Spleen (tissue), 13 donors: ENCODE measurements at places on chromosomes 5 and 9. TPM values are rescaled to one million over a fixed set of nuclear protein-coding genes. Genes with fewer than 3 reads are reported as not detected.

The SMIM33 gene
- polyA plus RNA-seq: 0.03 TPM

The C9 gene
- polyA plus RNA-seq: not detected

DNA sequence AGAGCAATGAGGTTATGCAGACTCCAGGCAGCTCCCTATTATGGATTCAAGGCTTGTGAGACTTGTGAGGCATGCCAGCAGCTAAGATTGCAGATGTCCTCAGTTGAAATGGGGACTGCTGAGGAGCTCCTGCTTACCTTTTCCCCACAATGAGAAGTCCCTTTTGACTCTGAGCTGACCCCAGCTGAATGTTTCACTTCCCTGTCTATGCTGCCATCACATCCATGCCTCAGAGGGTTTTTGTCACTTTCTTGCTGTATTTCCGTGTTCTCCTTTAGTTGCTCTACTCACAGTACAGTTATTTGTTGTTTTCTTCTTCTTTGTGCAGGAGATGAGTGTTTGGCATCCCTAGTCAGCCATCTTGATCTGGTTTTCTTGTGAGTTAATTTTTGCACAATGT is 18.8 kb upstream of the OR2S2 start:
- H3K4me1 ChIP-seq: peaks cover 5% of the 10 kb centered on the region
- peaks cover 65% of the 10 kb centered on the region for H3K27me3 ChIP-seq
- no peak for DNase-seq
- no peak overlapping the region for H3K4me3 ChIP-seq
- H3K27ac ChIP-seq: no peak overlapping the region

GRCh38 chr5:2282034-2282690 is 399.4 kb upstream of the IRX4 start:
- H3K36me3 ChIP-seq: no peaks in the 10 kb centered on the region
- no peak for DNase-seq
- H3K27me3 ChIP-seq: no peaks in the 10 kb centered on the region

DNA sequence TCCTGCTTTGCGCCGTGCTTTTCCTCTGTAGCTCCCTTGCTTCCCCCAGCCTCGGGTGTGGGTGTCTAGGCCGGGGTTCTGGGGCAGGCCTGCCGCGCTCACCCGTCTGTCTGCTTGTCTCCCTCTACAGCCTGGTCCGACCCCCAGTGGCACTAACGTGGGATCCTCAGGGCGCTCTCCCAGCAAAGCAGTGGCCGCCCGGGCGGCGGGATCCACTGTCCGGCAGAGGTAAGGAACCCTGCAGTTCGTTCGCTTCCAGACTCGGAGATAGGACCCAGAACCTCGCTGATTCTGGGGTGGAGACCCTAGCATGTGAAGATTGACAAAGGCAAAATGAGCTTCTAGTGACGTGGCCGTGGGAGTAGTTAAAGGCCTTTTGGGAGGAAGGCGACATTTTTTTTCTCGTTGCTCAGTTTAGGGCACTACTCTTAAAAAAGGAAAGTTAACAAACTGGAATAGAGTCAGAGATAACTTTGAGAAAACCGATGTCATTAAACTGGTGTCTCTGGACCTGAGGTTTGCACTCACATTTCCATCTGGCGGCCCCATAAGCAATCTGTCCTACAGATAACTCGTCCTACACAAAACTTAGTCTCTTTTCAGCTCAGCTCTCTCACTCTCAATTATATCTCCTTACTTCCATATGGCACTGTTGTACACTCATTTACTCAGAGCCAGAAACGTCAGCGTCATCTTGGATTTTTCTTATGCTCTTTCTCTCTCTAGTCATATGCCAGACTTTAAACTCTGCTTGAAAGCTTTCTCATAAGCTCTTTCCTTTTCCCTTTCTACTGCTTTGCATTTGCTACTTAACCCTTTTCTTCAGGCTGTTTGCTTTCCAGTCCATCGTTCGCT is 561 bp downstream of the SEC61B start:
- H3K36me3 ChIP-seq: peaks cover 19% of the 10 kb centered on the region
- H3K27me3 ChIP-seq: no peaks in the 10 kb centered on the region
- no peak for DNase-seq

- DNase-seq: no peak
- H3K27me3 ChIP-seq: no peaks in the 10 kb centered on the region
- no peak overlapping the region for H3K27ac ChIP-seq
- H3K4me3 ChIP-seq: no peak overlapping the region
Measured at GRCh38 chr5:3933536-3933935, 337.9 kb downstream of the IRX1 start.

DNA sequence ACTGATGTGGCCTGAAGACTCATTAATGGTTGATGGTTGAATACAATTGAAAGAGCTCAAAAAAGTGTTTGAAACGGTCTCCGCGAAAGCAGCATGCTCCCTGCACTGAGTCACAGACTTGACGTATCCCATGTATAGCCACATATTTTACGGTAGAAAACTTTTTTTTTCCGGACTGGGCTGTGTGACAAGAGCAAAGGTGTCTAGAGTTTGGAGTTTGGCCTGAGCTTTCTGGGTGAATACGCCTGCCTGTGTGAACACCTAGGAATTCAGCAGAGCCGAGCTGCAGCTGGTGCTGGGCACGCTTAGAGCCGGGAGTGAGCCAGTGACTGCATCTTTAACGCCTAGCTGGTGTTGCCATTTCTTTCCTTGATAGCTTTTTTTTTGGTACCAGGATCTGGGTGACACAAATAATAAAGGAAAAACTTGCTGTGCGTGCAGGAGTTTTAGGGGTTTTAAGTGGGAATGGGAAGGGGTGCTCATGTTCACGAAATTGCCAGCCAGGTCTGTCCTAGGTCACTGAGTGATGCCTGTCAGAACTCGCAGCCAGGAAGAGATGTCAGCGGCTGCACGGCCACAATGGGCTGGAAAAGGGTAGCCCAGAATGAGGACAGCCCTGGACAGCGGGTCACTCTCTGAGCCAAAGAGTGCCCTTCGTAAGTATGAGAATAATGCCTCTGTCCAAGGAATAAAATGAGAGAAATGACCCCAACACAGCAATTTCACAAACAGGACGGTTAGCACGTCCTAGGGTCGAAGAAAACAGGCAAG is 51.7 kb downstream of the PSMB7 start:
- peaks cover 38% of the 10 kb centered on the region for H3K4me1 ChIP-seq
- H3K27me3 ChIP-seq: no peaks in the 10 kb centered on the region
